ENCODE measurements at places on chromosomes 4 and X. TPM values are rescaled to one million over a fixed set of nuclear protein-coding genes. Genes with fewer than 3 reads are reported as not detected.

- no peak for DNase-seq
These were observed 78.1 kb upstream of the HPGD start for GRCh38 chr4:174600391-174600790.

DNA sequence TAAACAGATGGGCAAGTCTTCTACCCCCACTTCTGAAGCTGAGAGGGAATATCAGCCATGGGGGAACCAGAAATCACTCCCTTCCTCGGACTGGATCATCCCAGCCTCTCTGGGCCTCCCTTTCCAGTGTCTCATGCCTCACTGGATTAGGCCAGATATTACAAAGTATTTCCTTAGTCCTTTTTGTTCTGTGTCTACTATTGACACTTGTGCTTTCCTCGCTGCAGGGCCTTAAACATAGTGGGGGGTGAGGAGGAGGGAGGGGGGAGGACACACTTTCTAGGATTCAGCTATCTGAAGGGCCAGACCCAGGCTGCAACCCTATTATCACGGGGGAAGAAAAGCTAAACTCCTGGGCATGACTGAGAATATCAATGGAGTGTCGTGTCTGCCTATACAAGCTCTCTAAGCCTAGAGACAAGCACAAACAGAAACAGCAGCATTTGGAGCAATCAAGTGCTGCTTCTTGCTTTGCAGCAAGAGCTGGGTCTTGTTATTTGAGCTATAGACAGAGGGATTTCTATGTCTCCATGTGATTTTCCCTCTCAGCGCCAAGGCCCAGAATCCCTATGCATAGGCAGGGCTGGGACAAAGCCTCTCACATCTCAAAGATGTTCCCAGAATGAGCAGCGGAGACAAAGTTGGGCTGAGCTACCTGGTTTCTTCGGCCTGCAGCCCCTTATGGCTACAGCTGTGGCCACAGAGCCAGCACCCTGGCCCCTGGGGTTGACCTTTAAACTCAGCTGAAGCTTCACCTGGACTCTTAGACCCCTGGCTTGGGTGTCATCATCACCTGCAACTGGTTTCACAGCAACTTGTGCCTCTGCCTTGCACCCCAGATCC, 20.2 kb downstream of the PJA1 start:
- peak; percentile 38 for DNase-seq

GRCh38 chrX:102983205-102983604, 46.1 kb downstream of the RAB40AL start:
- DNase-seq, result no peak

GRCh38 chrX:150507251-150507856, 61.1 kb upstream of the MTM1 start:
- no peak for DNase-seq

SH2D1A gene
- total RNA-seq, result not detected
